ENCODE measurements at places on chromosomes 16 and 17. TPM values are rescaled to one million over a fixed set of nuclear protein-coding genes. Genes with fewer than 3 reads are reported as not detected.

ACSM5 gene
- 4.5 TPM for total RNA-seq

DNA sequence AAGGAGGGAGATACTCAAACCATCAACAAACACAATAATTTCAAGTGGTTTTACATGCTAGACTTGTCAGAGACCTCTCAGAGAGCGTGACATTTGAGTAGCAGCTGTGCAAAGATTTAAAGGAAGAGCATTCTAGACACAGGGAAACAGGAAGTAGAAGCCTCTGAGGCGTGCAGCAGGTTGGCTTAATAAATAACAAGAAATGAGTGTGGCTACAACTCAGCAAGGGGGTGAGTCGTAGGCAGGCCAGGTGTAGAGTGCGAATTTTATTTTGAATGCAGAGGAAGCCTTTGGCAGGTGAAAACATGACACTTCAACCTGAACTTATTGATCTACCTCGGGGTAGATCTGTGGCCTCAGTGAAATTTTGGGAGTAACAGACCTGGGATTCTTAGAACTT is 73.2 kb upstream of the MRTFB start:
- no peak for DNase-seq

CCL2 gene
- total RNA-seq: 53.3 TPM

GRCh38 chr16:83981799-83982198 is 13.8 kb downstream of the NECAB2 start:
- DNase-seq: no peak

DNA sequence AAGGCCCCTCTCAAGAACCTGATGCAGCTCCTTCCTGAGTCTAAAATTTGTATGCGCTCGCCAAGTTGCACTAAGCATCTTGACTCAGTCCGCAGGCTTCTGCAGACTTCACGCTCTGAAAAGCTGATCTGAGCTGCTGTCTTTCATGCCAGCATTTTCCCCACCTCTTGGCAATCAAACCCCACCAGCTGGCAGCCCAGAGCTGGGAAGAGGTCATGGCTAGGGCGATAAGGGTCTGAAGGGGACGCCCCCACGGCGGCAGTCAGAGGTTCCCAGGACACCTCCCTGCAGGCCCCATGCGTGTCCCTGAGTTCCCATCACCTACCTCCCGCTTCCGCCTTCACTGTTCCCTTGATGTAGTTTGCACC is 5.1 kb upstream of the UNC13D start:
- DNase-seq: no peak

- peak; percentile 86 for DNase-seq
Measured at GRCh38 chr16:4800290-4801041, 2.0 kb downstream of the ROGDI start.

- peak; percentile 51 for DNase-seq
Measured at GRCh38 chr17:225551-225950, 44.1 kb upstream of the DOC2B start.

DNA sequence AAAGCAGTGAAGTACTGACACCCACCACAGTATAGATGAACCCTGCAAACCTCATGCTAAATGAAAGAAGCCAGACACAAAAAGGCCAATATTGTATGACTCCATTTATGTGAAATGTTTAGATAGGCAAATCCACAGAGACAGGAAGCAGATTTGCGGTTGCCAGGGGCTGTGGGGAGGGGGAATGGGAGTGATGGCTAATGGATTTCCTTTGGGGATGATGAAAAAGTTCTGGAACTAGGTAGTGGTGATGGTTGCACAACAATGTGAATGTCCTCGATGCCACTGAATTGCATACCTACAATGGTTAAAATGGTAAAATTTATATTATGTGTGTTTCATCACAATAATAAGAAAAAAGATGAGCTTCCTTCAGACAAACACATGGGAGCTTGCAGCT is 28.4 kb upstream of the WFIKKN2 start:
- DNase-seq: no peak
